Regular cardiac myocyte (primary cell): ENCODE measurements at places on chromosomes 13 and 19. TPM values are rescaled to one million over a fixed set of nuclear protein-coding genes. Genes with fewer than 3 reads are reported as not detected.

The GDF15 gene
- total RNA-seq: 57.1 and 243 TPM in 2 replicates

The MCEMP1 gene
- total RNA-seq: not detected in 2 replicates

The FCER2 gene
- total RNA-seq: not detected in 2 replicates

The TUBB4A gene
- total RNA-seq: 1.1 TPM in 1 of 2 replicates, not detected in the other

The MYH14 gene
- total RNA-seq: under 0.01 TPM in 1 of 2 replicates, not detected in the other

The C19orf33 gene
- total RNA-seq: not detected in 2 replicates

The ZNF600 gene
- 3.4 and 4.2 TPM in 2 replicates for total RNA-seq

The NUCB1 gene
- 93.0 and 130 TPM in 2 replicates for total RNA-seq

The ZNF681 gene
- 0.56 and 0.96 TPM in 2 replicates for total RNA-seq

The ZNF350 gene
- 8.2 and 14.1 TPM in 2 replicates for total RNA-seq

The GRK1 gene
- 0.85 TPM in 1 of 2 replicates, not detected in the other for total RNA-seq

The ZNF587 gene
- 24.9 and 35.0 TPM in 2 replicates for total RNA-seq

The QPCTL gene
- 31.2 and 32.1 TPM in 2 replicates for total RNA-seq

The CYTH2 gene
- total RNA-seq: 18.6 and 50.0 TPM in 2 replicates

The PLPPR3 gene
- total RNA-seq: 0.56 TPM in 1 of 2 replicates, not detected in the other

The MEDAG gene
- total RNA-seq: 32.4 and 95.8 TPM in 2 replicates

The PDX1 gene
- not detected in 2 replicates for total RNA-seq

The LGALS14 gene
- total RNA-seq: not detected in 2 replicates

The OR7D2 gene
- total RNA-seq: not detected in 2 replicates

The DENND1C gene
- total RNA-seq: not detected in 2 replicates

The NCAN gene
- total RNA-seq: under 0.01 TPM in 1 of 2 replicates, not detected in the other

The ZNF480 gene
- 4.2 and 5.0 TPM in 2 replicates for total RNA-seq

The LIG4 gene
- 8.2 and 10.4 TPM in 2 replicates for total RNA-seq

The SBSN gene
- 0.19 and 2.0 TPM in 2 replicates for total RNA-seq

The ZNF235 gene
- total RNA-seq: 2.3 and 5.1 TPM in 2 replicates

The SPTBN4 gene
- total RNA-seq: 0.77 and 3.7 TPM in 2 replicates

The HS6ST3 gene
- total RNA-seq: 0.19 and 0.28 TPM in 2 replicates

The ERFL gene
- under 0.01 TPM in 1 of 2 replicates, not detected in the other for total RNA-seq

The ATP4A gene
- not detected in 2 replicates for total RNA-seq

The CRB3 gene
- total RNA-seq: 0.28 TPM in 1 of 2 replicates, not detected in the other

The LILRA1 gene
- not detected in 2 replicates for total RNA-seq

The KASH5 gene
- not detected in 2 replicates for total RNA-seq

The CPAMD8 gene
- total RNA-seq: 0.19 and 0.56 TPM in 2 replicates

The SULT2A1 gene
- total RNA-seq: not detected in 2 replicates

The SIGLEC11 gene
- not detected in 2 replicates for total RNA-seq

The FXYD1 gene
- 0.58 and 1.4 TPM in 2 replicates for total RNA-seq

The NDUFB7 gene
- total RNA-seq: 299 and 304 TPM in 2 replicates

The KIR3DL2 gene
- total RNA-seq: not detected in 2 replicates

The CGB5 gene
- total RNA-seq: not detected in 2 replicates
